ENCODE measurements at places on chromosomes 5 and 9.

DNA sequence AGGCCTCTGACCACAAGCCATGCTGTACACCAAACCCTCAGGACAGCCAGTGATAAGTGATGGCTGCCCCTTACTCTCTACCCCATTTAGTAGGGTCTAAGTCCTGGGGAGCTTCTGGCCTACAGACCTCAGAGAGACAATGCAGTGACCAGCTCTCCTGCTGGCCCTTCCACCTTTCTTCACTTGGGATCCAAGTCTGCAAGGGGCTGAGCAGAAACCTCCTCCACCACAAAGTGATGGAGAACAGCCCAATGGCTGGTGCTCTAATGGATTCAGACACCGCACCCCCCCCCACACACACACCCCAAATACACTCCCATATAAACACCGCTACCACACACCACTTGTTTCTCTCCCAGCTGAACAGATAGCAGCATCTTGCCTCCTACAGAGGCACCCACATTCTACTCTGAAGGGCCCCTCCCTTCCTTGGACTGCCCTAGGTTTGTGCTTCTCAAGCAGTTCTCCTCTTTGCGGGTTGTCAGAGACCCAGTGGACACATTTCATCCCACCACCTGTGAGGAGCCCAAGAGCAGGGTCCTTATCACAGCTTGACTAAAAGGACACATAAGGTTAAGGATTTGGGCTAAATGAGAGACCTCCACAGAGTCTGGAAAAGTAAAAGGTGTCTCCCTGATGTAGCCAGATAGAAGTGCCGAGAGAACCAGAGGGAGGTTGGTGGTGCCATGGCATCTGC lies 1.3 kb upstream of the PDLIM4 start:
- DNase-seq, result no peak

DNA sequence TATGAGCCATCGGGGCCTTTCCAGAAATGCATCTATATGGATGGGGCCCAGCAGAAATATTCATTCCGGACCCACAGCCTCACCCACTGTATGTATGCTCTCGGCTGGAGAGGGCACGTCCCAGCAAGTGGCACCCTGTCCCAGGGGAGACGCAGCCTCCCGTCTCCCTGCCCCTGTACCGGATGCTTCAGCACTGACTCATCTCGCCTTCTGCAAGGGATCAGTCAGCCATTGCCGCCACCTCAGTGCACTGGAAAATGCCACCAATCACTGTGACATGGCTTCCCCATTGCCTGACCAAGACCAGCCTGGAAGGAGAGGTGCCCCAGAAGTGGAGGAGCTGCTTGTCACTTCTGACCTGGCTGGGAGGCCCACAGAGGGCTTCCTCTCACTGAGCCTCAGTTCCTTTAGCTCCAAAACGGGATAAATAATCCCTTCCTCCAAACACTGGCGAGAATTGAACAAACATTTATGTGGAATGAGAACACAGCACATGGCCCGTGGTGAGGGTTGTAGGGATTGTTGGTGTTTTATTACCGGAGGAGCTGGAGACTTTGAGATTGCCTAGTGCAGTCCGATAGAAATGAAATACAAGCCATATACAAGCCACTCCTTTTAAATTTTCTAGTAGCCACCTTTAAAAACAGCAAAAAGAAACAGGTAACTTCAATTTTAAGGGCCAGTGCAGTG lies 43.9 kb upstream of the ORM1 start:
- DNase-seq, result no peak

DNA sequence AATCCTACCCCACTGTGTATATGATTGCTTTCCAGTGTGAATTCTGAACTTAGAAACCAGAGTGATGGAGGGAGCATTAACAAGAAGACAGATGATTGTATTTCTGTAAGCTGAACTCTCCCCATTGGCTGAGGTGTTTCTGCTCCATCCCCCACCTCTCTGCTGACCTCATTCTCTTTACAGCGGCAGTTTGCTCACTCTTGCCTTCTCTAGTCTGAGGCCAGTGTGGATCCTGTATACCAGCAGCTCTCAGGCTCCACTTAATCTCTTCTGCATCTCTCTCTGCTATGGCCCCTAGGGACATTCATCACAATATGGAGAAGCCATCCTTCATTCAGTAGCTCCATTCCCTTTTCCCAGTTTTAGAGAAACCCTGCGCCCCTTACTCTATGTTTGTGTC lies 358.8 kb downstream of the MAN2A1 start:
- DNase-seq, result peak; percentile 6

DNA sequence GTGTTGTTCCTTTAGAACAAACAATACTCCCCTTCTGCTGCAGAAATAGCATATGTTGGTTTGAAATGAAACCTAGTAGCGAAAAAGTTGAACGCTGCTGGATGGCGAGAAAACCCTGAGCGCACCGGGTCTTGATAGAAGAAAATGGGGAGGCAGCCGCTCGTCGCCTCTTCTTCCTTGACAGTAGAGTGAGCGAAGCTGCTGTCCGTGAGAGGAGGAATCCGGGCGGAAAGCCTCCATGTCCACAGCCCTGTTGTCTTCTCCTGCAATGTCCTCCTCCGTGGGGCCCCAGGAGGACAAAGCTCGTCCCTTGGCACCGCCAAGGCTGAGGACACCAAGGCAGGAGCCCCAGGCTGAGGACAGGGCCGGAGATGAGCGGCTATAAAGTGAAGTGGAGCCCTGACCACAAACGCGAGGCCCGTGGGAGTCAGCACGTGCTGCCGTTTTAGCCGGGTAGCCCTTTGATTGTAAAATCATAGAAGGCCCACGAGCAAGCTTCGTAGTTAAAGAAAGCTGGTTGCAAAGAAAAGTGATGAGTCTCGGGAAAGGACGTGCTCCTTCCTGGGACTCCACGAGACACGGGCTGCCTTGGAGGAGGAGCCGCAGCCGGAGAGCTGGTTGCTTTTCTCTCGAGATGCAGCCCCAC lies 35.6 kb downstream of the MRPL36 start:
- no peak for DNase-seq
